ENCODE measurements at places on chromosomes 16 and 17. TPM values are rescaled to one million over a fixed set of nuclear protein-coding genes. Genes with fewer than 3 reads are reported as not detected.

ZPBP2 gene
- not detected for total RNA-seq

DNA sequence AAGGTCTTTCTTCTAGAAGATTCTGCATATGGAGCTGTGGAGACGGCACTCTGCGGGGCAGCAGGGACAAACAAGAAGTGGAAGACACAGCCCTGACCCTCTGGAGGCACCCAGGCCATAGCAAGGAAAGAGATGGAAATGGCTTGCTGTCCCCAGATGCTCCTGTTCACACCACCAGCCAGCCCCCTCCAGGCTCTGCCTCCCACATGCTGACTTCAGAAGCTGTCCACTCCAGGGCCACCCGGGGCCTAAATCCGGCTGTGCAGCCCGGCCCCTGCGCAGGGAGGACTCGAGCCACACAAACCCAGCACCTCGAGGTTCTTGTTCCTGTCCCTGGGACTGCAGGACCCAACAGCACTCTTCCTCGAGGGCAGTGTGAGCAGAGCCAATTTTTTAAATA is 16.6 kb downstream of the RBFOX3 start:
- DNase-seq: no peak

DNA sequence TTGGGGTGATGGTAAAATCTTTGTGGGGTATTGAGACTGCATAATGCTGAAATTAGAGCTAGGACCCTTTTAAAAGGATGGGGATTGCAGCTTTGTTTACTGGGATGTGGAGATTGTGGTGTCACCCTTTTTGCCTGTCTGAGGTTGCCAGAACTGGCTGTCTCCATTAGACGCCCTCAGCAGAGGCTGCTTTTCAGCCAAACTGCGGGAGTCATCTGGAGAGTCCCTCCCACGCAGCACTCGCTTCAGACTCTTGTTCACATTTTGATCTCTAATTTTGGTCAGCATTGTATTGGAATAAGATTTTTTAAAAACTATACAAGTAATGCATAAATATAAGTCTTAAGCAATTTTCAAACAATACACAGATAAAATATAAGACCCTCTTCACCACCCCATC is 27.9 kb upstream of the JPT2 start:
- no peak for DNase-seq

GRCh38 chr17:27856676-27857432 is 36.3 kb downstream of the LYRM9 start:
- DNase-seq: no peak

DNA sequence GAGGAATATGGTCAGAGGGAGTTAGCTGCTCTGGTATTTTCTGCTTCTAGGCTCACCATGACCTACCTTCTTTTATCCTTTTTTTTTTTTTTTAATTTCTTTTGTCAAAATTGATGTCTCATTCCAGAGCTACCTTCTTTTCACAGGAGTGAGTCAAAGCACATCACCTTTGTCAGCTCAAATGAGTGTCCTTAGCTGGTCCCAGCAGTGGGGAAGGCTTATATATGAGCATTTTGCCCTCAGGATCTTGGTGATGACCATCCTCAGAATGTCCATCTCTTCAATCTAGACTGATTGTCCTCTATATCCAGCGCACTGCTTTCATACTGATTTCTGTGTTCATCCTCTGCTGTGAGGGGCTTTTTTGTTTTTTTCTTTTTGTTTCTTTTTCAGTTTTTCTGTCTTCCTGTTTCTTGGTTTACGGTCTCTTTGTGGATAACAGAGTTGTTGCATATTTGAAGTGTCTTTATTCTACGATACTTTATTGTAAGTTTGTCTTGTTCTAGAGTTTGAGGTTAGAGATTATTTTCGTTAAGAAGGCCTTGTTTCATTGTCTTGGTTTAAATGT is 24.9 kb downstream of the CBFB start:
- DNase-seq: no peak

Data from aorta (tissue), 5 donors.